NCI-H1105 treated with DMSO at 0.1 percent for 48 hours (cell line): ENCODE measurements at places on chromosomes 1 and 21.
A peak's percentile ranks its signal among the peaks of the same experiment; 100 is the strongest.

GRCh38 chr21:25031750-25032149, 575.5 kb downstream of the MRPL39 start:
- no peak for DNase-seq

- no peak for DNase-seq
These were observed 25.8 kb upstream of the CCN1 start for GRCh38 chr1:85554630-85555327.

GRCh38 chr1:12132078-12132477, 34.7 kb upstream of the TNFRSF1B start:
- DNase-seq = no peak

- DNase-seq = peak; percentile 79
These were observed 49.4 kb downstream of the NFIA start for GRCh38 chr1:61131716-61132115.

GRCh38 chr1:118688891-118689290, 299.3 kb downstream of the TBX15 start:
- DNase-seq = no peak

DNA sequence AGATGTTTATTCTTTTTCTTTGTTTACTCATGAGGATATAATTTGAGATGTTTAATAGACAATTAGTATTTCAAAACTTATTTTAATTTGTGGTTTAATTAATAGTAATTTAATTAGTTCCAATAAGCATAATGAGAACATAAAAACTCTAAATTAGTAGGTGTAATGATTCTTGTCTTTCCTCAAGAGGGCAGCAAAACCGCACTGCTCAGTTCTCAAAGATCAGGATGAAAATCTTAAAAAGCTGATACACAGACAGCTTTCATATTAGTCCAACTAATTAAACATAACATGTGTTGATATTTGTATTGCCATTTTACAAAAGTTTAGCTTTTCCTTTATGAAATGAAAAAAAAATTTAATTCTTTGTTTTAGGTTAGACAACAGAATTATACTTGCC, 106.7 kb upstream of the C21orf91 start:
- peak; percentile 64 for DNase-seq

GRCh38 chr1:171038284-171038683, 52.4 kb upstream of the FMO3 start:
- DNase-seq = no peak

- no peak for DNase-seq
These were observed 86.3 kb downstream of the RERE start for GRCh38 chr1:8731162-8731561.

DNA sequence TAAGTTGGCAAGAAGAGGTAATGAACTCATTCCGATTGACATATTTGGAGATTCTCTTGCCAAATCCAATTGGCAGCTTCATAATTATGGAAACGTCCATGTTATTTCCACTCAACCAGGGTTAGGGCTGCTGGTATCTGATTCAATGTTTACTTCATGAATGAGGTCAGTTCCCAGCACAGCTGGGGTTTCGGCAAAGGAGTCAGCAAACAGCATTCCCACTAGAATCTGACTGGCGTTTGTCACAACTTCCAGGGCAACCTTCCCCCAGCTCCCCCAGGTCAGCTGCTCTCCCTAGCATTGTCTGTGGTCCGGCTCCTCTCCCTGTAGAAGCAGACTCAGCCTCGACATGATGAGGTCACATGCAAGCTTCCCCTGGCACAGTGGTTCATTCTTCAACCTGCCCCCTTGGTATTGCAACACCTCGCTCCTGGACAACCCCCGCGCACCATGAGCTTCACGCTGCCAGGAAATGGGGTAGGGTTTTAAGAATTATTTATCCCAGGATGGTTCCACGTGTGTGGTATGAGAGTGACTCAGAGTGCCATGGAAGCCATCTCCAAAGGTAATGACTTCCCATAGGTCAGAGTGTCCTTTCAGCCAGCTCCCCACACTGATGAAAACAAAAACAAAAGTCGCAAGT, 100.7 kb upstream of the SLC25A33 start:
- DNase-seq = no peak

DNA sequence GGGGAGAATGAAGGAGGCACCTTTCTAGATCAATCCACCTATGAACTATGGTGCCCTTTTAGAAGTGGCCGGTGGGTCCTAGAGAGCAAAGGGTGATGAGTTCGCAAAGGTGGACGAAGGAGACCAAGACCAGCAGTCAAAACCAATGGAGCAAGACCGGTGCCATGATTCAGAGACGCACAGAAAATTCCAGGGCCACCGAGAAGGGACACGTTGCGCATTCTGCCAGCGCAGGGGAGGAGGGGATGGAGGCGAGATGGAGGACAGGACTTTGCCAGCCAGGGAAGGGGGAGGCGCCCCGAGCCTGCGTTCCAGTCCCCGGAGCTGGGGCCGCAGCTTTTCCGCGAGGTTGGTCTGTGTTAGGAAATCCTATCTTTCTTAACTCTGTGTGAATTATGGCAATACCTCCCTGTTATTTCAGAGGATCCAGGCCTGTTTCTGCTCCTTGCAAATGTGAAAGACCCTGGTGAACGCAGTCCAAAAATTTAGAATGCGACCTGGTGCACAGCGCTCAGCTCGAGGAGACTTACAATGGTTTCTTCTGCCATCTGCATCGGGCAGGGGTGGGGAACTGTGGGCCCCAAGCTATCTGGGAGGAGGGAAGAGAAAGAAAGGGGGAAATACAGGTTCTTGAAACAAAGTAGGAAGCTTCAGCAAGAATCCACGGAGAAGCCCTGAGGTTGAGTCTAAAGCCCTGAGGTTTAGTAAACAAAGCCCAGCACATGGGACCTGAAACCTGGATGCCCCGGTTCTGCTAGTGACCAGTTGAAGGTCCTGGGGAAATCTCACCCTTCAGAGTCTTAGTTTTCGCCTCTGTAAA, 129.4 kb downstream of the MRPS6 start:
- DNase-seq = no peak

- DNase-seq = no peak
These were observed 21.8 kb downstream of the RSPH1 start for GRCh38 chr21:42474043-42474831.

DNA sequence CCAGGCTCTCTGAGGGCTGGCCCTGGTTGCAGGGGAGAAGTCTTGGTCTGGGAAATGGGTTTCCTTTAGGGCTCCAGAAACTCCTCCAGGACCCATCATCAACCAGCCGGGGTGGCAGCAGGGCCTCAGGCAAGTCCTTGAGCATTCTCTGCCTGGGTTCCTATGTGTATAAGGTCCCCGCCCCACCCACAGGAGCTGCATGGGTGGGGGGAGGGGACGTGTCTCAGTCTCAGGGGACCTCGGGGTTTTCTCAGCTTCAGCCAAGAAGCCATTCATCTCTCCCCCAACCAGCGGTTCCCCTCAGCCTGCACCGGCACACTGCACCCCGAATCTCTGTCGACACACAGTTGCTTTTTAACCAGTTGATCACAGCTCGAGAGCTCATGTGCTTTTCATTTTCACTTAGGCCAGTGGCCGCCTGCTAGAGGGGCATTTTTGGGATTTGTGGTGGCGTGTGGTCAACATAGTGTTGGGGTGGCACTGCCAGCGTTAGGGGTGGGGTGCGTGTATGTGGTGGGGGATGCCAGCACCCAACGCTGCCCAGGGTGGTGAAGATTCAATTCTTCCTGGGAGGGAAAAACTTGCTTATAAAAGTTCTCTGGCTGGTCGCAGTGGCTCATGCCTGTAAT, 6.5 kb downstream of the RUNX3 start:
- DNase-seq = no peak

GRCh38 chr21:35632711-35633110, 427.6 kb downstream of the SETD4 start:
- no peak for DNase-seq

- DNase-seq = peak; percentile 77
These were observed 22.9 kb downstream of the TSHB start for GRCh38 chr1:115052454-115053083.

DNA sequence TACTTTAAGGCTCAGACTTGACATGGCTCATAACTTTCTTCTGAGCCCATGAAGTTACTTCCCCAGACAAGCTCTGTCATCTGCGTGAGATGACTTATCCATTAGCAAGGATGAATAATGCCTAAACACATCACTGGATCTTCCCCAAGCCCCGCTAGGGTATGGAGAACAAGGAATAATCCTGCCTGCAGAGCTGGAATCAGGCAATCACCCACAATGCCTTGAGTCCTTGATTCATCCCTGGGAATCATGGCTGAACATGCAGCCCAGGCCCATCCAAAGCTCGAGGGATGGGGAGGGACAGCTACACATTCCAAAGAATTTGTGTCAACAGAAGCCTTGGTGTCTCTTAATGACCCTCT, 131.7 kb downstream of the PSMG1 start:
- no peak for DNase-seq

GRCh38 chr1:31587720-31588423, 11.6 kb downstream of the TINAGL1 start:
- peak; percentile 23 for DNase-seq

- DNase-seq = peak; percentile 77
These were observed 55.7 kb upstream of the ETV3 start for GRCh38 chr1:157193702-157194391.

GRCh38 chr1:107196973-107197562, 56.2 kb downstream of the NTNG1 start:
- peak; percentile 28 for DNase-seq

GRCh38 chr21:26835714-26836265, 9.4 kb downstream of the ADAMTS1 start:
- no peak for DNase-seq

DNA sequence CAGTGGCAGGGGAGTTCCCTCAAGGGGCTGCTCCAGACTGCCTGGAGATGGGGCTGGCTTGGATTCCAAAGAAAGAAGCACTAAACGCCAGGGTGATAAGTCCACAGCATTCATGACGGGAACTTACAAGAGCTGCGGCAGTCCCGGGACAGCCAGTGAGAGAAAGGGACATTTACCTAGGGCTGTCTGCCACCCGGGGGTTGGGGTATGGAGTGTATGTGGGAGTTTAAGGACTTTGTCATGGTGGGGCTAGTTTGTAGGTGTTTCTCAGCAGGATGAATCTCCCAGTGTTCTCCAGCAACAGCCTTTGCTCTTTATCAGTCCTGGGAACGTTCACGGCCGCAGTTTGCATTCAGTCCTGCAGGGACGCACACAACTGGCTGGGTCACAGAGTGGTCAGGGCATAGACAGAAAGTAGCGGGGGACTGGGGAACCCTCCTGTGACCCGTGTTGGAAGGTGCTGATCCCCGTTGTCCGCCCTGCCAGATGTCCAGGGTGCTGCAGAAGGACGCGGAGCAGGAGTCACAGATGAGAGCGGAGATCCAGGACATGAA, 41.4 kb upstream of the HMGN1 start:
- DNase-seq = no peak

DNA sequence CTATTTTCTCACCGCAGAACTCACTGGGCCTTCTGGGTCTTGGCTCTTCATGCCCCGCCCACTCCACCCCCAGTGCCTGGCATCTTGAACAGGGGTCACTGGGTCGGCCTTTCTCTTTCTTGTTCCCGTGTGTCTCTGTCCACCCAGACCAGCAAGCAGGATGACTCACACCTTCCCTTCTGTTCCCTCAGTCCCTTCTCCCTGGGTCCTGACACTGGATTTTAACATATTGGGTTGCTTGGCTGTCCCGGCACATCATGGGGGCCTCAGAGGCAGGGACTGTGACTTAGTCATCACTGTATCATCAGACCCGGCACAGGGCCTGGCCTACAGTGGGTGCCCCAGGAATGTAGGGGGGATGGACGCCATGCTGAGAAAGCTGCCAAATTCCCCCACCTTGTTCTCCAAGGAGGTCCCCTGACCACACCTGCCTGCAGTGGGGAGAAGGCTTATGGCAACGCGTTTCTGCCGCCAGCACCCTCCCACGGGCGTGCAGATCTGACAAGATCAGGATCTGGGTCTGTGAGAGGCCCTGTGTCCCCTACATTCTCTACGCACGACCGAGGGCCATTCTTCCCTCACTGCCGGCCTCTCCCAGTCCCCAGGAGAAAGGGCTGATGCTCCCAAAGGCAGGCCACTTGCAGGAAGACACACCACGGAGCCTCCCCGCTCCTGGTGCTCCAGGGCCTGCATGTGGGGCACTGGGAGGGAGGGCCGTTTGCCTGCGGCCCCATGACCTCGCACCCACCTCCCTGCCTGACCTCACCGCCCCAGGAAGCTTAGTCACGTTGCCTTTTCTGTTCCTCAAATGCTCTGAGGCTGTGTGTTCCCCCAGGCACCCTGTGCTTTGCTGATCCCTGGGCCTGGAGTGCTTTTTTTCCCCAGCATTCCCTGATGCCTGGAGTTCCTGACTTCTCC, 157.2 kb upstream of the TMEM51 start:
- no peak for DNase-seq

GRCh38 chr21:25307489-25307888, 299.8 kb downstream of the MRPL39 start:
- no peak for DNase-seq

GRCh38 chr1:198047913-198048312, 108.9 kb upstream of the NEK7 start:
- DNase-seq = no peak

- DNase-seq = no peak
These were observed 30.4 kb upstream of the ZBTB21 start for GRCh38 chr21:42040411-42041180.

DNA sequence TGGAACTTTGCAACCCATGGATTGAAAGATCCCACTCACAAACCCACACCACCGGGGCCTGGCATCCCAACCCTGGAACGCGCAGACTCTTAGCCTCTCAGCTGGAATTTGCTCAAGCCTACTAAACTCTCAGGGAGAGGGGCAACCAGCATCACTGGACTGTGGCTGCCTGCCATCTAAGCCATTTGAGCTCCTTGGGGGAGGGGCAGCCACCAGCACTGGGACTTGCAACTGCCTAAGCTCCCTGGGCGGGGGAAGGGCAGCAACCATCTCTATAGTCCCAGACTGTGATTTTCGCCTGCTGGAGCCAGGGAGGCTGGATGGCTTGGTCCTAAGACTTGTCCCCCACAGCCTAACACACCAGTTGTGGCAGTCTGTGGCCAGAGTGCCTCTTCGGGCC, 122.3 kb downstream of the SNX7 start:
- DNase-seq = no peak

GRCh38 chr1:151832318-151832980, 847 bp upstream of the RORC start:
- DNase-seq = peak; percentile 88

- no peak for DNase-seq
These were observed 127.0 kb upstream of the VAMP3 start for GRCh38 chr1:7644086-7644485.

DNA sequence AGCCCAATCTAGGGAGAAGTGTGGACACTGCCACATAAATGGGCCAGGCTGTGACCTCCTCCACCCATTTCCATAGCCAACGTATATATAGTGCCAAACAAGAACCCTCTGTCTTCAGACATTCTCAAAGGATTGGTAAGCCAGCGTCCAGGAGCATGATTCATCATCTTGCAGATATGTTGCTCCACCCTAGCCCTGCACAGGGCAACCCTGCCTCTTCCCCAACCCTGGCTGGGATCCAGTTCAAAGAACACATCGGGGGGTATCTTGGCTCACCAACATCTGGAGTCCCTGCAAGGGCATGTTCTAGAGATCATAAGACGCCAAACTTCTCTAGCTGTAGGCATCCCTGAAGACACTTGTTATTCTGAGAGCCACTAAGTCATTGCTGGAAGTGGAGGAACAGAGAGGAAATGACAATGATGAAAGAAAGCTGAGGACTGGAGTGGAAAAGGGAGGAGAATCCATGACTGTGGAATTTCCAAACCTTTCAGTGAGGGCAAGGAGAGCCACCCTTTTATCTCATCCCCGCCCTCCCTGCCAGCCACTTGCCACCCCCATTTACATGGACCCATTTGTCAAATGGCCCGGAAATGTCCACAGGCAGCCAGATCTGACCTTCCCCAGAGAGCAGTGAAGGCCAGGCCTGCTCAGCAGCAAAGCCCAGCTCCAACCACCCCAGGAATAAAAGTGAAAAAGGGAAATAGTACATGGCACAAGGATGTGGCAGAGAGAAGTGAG, 144.1 kb upstream of the CTTNBP2NL start:
- DNase-seq = no peak

- no peak for DNase-seq
These were observed 187.1 kb downstream of the CDC42BPA start for GRCh38 chr1:227131193-227131592.
